ENCODE measurements at places on chromosomes 4 and X.

- H3K27ac ChIP-seq = no peak overlapping the region
- peaks cover 7% of the 10 kb centered on the region for H3K4me1 ChIP-seq
- no peaks in the 10 kb centered on the region for H3K36me3 ChIP-seq
- no peak overlapping the region for H3K4me3 ChIP-seq
- H3K27me3 ChIP-seq = no peaks in the 10 kb centered on the region
Measured at GRCh38 chr4:74376888-74377483, 12.0 kb downstream of the EREG start.

DNA sequence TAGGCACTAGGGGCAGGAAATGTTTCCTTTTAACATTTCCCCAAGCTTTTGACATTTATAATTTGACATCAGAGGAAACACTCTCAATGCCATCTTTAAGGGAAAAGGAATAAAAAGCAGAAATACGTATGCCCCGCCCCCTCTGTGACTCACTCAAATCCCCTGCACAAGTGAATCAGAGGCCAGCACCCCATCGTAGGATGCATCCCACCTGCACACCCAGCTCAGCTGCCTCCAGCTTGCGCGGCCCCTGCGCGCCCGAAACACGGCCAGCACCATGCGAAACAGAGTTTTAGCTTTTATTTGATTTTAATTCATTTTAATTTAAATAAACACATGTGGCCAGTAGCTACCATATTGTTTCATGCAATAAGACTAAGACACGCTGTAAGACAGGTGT lies 29.5 kb downstream of the ABLIM2 start:
- H3K4me3 ChIP-seq = no peak overlapping the region
- H3K4me1 ChIP-seq = no peaks in the 10 kb centered on the region
- H3K27ac ChIP-seq = no peak overlapping the region
- H3K36me3 ChIP-seq = no peaks in the 10 kb centered on the region
- no peaks in the 10 kb centered on the region for H3K27me3 ChIP-seq
- DNase-seq = no peak

GRCh38 chr4:107255596-107255995 lies 219.5 kb upstream of the DKK2 start:
- H3K27ac ChIP-seq = no peak overlapping the region
- no peak for DNase-seq
- no peaks in the 10 kb centered on the region for H3K27me3 ChIP-seq
- no peaks in the 10 kb centered on the region for H3K4me1 ChIP-seq
- no peak overlapping the region for H3K4me3 ChIP-seq

GRCh38 chrX:97050392-97050791 lies 166.7 kb downstream of the RPA4 start:
- no peak for DNase-seq
- no peaks in the 10 kb centered on the region for H3K27me3 ChIP-seq
- no peak overlapping the region for H3K4me3 ChIP-seq
- no peaks in the 10 kb centered on the region for H3K4me1 ChIP-seq
- H3K36me3 ChIP-seq = no peaks in the 10 kb centered on the region

DNA sequence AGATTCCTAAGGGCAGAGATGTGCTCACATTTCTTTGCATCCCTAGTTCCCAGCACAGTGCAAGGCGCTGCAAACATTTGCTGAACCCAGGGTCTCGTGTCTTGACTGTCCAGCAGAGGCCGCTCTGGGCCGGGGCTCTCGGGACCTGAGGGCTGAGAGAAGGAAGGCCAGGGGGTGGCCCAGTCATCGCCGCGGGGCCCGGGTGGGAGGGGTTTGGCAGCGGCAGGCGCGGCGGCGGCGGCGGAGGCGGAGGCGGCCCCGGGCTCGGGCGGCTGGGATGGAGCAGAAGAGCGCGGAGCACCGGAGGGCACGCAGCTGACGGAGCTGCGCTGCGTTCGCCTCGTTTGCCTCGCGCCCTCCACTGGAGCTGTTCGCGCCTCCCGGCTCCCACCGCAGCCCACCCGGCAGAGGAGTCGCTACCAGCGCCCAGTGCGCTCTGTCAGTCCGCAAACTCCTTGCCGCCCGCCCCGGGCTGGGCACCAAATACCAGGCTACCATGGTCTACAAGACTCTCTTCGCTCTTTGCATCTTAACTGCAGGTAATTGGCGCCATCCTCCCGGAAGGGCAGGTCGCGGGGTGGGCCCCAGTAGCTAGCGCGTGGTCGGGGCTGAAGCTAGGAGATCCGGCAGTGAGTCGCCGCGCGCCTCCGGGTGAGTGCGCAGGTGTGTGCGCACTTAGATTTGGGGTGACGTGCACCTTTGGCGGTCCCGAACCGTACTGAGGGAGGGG lies at the start of gene PARM1:
PARM1 (plus strand) TSS at position 285 of the 730 bp plus-strand sequence; CDS start at position 497, 212 bp downstream.
- DNase-seq = peak; percentile 79
- H3K36me3 ChIP-seq = no peaks in the 10 kb centered on the region
- H3K27me3 ChIP-seq = peaks cover 44% of the 10 kb centered on the region
- H3K4me1 ChIP-seq = peaks cover 17% of the 10 kb centered on the region
- H3K4me3 ChIP-seq = peak within 1 kb of the TSS; percentile 38

DNA sequence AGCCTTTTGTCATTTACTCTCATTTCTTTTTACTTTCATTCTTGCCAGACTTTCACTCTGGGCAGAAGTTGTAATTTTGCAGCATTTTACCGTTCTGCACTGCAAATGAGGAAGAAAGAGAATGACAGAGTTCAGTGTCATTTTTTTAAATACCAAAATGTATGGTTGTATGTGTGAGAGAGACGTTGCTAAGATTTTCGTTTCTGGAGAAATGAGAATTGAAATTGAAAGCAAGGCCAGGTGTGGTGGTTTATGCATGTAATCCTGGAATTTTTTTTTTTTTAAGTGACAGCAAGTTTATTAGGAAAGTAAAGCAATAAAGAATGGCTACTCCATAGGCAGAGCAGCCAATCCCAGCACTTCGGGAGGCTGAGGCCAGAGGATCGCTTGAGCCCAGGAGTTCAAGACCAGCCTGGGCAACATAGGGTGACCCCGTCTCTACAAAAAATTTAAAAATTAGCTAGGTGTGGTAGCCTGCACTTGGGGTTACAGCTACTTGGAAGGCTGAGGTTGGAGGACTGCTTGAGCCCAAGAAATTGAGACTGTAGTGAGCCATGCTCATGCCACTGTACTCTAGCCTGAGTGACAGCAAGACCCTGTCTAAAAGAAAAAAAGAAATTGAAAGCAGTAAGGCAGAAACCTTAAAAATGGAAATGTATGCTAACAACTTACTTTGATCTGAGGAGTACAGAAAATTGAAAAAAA lies 12.9 kb downstream of the DCK start:
- peaks cover 2% of the 10 kb centered on the region for H3K36me3 ChIP-seq
- H3K4me3 ChIP-seq = no peak overlapping the region
- H3K27me3 ChIP-seq = no peaks in the 10 kb centered on the region

GRCh38 chr4:170671171-170671570 lies 581.4 kb upstream of the AADAT start:
- no peak overlapping the region for H3K27ac ChIP-seq
- H3K4me3 ChIP-seq = no peak overlapping the region
- no peaks in the 10 kb centered on the region for H3K36me3 ChIP-seq
- no peaks in the 10 kb centered on the region for H3K4me1 ChIP-seq

- no peaks in the 10 kb centered on the region for H3K4me1 ChIP-seq
- no peak overlapping the region for H3K4me3 ChIP-seq
- H3K36me3 ChIP-seq = no peaks in the 10 kb centered on the region
- no peaks in the 10 kb centered on the region for H3K27me3 ChIP-seq
- H3K27ac ChIP-seq = no peak overlapping the region
- no peak for DNase-seq
Measured at GRCh38 chrX:133660281-133660680, 245.0 kb upstream of the GPC4 start.

GRCh38 chr4:121686255-121686654 lies 10.5 kb downstream of the ANXA5 start:
- peak overlapping the region; percentile 40 for H3K27ac ChIP-seq
- peak; percentile 57 for DNase-seq
- H3K4me1 ChIP-seq = peaks cover 41% of the 10 kb centered on the region
- H3K27me3 ChIP-seq = no peaks in the 10 kb centered on the region
- no peak overlapping the region for H3K4me3 ChIP-seq
- H3K36me3 ChIP-seq = peaks cover 16% of the 10 kb centered on the region

GRCh38 chr4:54958236-54958635 lies 167.2 kb downstream of the KDR start:
- peaks cover 9% of the 10 kb centered on the region for H3K4me1 ChIP-seq
- no peak overlapping the region for H3K27ac ChIP-seq
- H3K27me3 ChIP-seq = peaks cover 5% of the 10 kb centered on the region
- DNase-seq = no peak
- no peak overlapping the region for H3K4me3 ChIP-seq

GRCh38 chr4:119207051-119207450 lies 5.5 kb upstream of the USP53 start:
- DNase-seq = peak; percentile 51
- H3K36me3 ChIP-seq = no peaks in the 10 kb centered on the region

DNA sequence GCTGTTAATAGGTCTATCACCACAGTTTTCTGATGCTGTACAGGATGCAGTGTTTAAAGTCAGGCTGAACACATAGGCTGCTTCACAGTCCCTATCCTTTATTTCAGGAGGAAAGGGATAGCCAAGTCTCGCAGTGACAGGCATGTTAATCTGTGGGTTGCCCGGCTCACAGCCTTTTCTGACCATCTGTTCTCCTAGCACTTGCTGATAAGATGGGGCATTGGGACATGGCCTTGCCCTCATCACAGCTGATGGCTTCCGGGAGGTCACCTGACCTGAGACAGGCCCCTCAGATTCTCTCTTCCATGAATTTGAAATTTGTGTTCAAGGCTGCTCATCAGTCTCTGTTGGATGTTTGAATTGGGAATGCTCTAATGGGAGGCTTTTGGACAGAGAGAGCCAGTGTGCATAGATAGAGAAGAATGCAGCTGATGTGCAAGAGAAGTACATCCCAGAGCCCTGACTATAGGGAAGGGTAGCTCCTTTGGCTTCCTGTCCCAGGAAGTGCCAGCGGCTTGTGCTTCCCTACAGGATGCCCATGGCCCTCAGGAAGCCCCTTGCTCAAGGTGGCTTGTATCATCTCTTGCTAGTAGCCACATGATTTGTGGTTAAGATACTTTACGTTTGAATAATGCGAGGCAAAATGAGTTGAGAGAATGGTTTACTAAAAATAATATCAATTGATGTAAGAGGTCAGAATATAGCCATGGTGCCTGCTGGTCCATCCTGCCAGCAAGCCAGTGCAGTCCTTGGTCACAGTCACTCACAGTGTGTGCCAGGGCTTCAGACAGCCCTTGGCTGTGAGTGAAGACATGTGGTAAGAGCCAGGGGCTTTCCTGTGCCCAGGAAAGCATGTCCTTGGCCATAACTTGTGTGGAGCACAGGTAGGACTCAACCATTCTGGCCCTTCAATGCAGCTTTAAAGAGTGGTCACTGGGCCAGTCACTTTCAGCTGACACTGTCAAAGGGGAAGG lies 88.6 kb downstream of the TSPAN7 start:
- H3K27me3 ChIP-seq = no peaks in the 10 kb centered on the region
- H3K27ac ChIP-seq = no peak overlapping the region
- no peak for DNase-seq

DNA sequence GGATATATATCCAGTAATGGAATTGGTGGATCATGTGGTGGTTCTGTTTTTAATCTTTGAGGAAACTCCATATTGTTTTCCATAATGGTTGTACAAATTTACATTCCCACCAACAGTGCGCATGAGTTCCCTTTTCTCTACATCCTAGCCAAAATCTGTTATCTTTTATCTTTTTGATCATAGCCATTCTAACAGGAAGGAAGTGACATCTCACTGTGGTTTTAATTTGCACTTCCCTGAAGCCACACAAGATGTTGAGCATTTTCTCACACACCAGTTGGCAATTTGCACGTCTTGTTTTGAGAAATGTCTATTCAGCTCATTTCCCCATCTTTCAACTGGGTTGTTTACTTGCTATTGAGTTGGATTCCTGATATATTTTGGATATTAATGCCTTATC lies 194.9 kb downstream of the CBLL2 start:
- H3K36me3 ChIP-seq = no peaks in the 10 kb centered on the region
- H3K27ac ChIP-seq = no peak overlapping the region
- no peak overlapping the region for H3K4me3 ChIP-seq
- no peaks in the 10 kb centered on the region for H3K27me3 ChIP-seq

DNA sequence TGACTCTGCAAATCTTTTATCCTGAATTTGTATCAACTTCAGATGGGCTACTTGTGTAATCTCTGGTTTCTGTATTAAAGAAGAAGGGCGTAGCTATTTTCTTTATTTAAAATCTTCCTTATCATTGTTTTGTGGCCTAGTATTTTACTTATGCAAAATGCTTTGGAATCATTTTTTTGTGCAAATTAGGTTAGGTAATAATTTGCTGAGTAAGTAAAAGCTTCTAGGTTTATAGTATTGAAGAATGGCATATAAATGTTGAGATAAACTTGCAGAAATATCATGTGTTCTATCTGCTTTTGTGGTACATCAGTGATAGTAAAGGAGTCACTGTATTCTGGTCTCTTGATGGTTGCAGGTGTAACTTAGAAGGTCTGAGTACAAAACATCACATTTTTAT lies 197.2 kb upstream of the IL15 start:
- H3K27ac ChIP-seq = no peak overlapping the region
- H3K4me3 ChIP-seq = no peak overlapping the region
- no peaks in the 10 kb centered on the region for H3K4me1 ChIP-seq

DNA sequence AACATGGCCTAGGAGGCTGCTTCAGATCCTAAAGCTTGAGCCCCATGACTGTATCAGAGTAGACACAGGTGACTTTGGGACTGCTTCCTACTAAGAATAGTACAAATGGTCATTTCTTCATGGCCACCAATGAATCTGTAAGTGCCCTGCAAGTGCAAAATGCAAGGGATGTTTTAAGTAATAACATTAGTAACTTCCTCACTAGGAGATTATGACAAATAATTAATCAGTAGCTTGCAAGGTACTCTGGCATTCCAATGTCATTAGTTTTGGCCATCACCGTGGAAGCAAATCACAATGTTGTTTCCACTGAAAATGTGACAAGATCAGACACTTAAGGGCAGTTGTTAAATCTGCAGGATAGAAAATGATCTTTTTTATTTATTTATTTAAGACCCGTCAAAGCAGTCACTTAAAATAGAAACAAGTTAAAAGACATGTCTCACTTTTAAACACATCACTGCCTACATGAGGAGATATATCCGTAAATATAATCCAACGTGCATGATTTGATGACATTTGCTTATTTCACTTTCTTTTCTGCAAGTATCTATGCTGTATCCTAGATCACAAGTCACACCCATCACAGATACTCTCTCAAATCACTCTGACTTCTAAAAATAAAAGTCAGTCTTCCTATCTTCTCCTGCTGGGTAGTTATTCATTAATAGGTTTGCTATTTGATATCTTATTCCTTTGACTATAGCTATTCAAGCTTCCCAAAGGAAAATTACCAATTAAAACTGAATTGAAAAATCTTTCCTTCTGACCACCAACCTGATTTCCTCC lies 400.6 kb downstream of the IL15 start:
- H3K4me3 ChIP-seq = no peak overlapping the region
- no peaks in the 10 kb centered on the region for H3K36me3 ChIP-seq
- DNase-seq = peak; percentile 46
- no peaks in the 10 kb centered on the region for H3K27me3 ChIP-seq
- peaks cover 12% of the 10 kb centered on the region for H3K4me1 ChIP-seq

DNA sequence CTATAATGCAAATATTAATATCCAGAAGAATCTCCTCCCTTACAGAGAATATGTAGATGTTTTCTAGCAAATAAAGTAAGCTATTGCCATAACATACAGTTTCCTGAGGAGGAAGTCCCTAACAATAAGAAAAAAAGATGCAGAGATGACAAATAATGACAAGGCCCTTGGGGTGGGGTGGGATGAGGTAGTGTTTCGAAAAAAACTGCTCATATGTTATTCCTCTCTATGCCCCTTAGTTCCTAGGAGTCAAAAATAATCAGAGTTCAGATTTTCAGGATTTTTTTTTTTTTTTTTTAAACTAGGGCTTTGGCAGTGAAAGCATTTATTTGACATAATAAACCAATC lies 99.0 kb downstream of the ZAR1 start:
- no peaks in the 10 kb centered on the region for H3K27me3 ChIP-seq
- H3K36me3 ChIP-seq = peaks cover 5% of the 10 kb centered on the region
- DNase-seq = peak; percentile 14
- no peak overlapping the region for H3K4me3 ChIP-seq
- H3K4me1 ChIP-seq = peaks cover 28% of the 10 kb centered on the region
